ENCODE measurements at places on chromosomes 4 and X.
A peak's percentile ranks its signal among the peaks of the same experiment; 100 is the strongest.

- no peak for DNase-seq
Measured at GRCh38 chr4:89657931-89658700, 178.8 kb downstream of the SNCA start.

DNA sequence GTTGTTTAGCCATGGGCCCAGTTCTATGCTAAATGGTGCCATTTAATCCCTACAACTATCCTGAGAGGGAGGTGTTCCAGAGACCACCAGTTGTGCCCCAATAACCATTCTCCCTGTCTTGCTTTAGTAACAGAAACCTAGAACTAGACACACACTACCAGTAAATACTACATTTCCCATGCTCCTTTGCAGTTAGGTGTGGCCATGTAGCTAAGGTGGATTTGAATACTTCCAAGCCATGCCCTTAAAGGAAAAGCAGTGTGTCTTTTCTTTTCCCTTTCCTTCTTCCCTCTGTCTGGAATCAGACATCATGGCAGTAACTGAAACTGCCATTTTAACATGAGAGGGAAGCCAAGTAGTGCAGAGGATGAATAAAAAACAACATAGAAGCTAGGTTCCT, 90.9 kb upstream of the TMEM33 start:
- no peak for DNase-seq

- DNase-seq: peak; percentile 22
Measured at GRCh38 chr4:8015512-8015911, 75.9 kb upstream of the AFAP1 start.

- no peak for DNase-seq
Measured at GRCh38 chrX:9790866-9791265, 4.6 kb downstream of the SHROOM2 start.

DNA sequence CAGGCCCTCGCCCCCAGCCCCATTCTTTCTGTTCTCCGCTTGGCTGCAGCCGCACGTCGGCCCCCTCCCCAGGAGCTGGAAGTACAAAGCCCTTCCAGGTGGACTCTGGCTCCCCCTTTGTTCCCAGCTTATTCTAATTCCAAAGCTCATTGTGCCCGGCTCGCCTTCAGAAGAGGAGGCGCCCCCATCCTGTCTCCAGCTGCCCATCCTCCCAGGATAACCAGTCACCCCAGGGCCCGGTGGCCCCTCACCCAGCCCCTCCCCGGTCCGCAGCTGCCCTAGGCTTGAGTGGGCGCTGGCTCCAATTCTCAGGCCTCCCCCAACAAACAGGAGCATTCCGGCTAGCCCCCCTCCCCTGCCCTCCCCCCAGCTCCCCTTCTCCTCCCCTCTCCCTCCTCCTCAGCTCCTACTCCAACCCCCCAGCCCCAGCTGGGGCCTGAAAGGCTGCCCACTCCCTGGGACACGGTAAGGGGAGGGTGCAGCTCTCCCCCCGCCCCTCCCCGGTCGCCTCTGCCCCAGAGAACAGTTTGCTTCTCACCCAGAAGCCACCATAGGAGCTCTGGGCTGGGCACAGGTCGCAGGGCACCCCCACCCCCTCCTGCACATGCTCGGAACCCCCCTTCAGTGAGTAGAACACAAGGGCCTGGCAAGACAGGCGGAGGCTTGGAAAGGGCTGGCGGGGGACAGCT, 3.1 kb upstream of the SLC6A8 start:
- DNase-seq: no peak

GRCh38 chr4:158314756-158315487, 104.6 kb downstream of the TMEM144 start:
- no peak for DNase-seq

- DNase-seq: no peak
Measured at GRCh38 chr4:48372272-48372671, 30.9 kb downstream of the SLAIN2 start.

GRCh38 chrX:70016513-70016912, 33.2 kb downstream of the AWAT2 start:
- DNase-seq: no peak

DNA sequence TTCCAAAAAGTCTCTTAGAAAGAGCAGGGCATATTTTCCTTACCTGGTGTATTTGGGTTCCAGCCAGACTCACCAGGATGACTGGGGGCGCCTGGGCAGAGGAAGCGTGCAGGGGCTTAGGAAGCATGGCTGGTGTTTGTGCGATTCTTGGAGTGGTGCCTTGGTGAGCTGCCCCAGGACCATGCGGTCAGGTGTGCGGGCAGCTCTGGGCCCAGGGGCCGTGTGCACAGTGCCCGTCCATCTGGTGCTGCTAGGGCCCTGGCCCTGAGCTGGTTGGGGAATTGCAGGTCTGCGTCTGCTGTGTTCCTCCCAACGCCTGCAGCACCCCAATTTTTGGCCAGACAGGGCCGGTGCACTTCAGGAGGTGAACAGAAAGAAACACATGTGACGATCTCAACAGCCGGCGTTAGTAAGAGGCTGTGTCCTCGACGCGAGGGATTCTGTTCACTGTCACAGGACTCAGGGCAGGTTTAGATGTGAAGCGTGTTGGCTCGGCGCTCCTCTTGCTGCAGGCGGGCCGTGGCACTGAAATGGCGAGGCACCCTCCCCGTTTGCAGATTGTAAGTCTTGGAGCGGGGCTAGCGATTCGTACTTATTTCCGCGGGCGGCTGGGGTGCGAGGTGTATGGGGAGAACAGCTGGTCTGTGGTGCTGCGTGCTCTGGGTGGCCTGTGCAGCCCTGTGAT, 15.2 kb downstream of the RGS12 start:
- DNase-seq: no peak
